ENCODE measurements at places on chromosomes 11 and 22. TPM values are rescaled to one million over a fixed set of nuclear protein-coding genes. Genes with fewer than 3 reads are reported as not detected.

The NXPE2 gene
- total RNA-seq: 0.29 TPM

The TMA7B gene
- total RNA-seq: not detected

The ADM2 gene
- total RNA-seq: 9.1 TPM

The SBF2 gene
- 61.2 TPM for total RNA-seq

The BARX2 gene
- not detected for total RNA-seq

The ASRGL1 gene
- total RNA-seq: 0.59 TPM

The MS4A6A gene
- not detected for total RNA-seq

The C11orf91 gene
- total RNA-seq: not detected

GRCh38 chr11:27234043-27234668 is 128.9 kb downstream of the CCDC34 start:
- no peaks in the 10 kb centered on the region for H3K36me3 ChIP-seq
- H3K4me1 ChIP-seq: peaks cover 61% of the 10 kb centered on the region
- peak overlapping the region; percentile 100 for H3K27ac ChIP-seq
- no peaks in the 10 kb centered on the region for H3K27me3 ChIP-seq
- DNase-seq: peak; percentile 87

DNA sequence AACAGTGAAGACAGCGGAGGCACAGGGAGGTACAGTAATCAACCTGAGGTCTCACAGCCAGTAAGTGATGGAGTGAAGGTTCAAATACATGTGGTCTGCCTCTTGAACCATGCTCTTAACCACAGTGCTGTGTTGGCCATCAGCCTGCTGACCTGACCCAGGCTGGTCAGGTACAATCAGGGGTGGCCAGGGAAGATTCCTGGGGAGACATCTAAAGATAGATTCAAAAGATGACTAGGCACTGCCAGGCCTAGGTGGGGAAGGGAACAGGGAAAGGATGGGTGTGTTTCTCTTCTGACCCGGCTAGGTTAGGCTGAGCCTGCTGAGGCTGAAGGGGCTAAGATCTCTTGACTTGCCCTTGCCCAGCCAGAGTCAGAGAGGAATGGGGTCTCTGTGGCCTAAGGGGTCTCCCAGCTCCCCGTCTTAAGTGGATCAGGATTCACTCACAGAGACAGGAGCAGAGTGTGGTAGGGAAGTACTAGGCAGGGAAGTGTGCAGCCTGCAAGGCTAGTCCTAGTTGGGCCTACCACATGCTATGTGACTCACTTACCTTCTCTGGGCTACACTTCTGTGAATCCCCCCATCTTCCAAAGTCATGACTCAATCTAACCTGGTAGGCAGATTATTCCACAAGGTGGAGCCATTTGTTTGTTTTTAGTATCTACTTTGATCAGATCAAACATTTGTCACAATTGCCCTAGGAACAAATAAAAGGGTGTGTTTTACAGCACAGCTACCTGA is 10.4 kb upstream of the SREBF2 start:
- H3K4me3 ChIP-seq: no peak overlapping the region
- no peaks in the 10 kb centered on the region for H3K36me3 ChIP-seq
- H3K27ac ChIP-seq: no peak overlapping the region
- H3K27me3 ChIP-seq: no peaks in the 10 kb centered on the region
- H3K4me1 ChIP-seq: peaks cover 25% of the 10 kb centered on the region

GRCh38 chr11:116030697-116031331 is 526.6 kb upstream of the CADM1 start:
- DNase-seq: no peak
- H3K36me3 ChIP-seq: no peaks in the 10 kb centered on the region
- no peaks in the 10 kb centered on the region for H3K27me3 ChIP-seq
- no peak overlapping the region for H3K27ac ChIP-seq
- H3K4me1 ChIP-seq: no peaks in the 10 kb centered on the region

DNA sequence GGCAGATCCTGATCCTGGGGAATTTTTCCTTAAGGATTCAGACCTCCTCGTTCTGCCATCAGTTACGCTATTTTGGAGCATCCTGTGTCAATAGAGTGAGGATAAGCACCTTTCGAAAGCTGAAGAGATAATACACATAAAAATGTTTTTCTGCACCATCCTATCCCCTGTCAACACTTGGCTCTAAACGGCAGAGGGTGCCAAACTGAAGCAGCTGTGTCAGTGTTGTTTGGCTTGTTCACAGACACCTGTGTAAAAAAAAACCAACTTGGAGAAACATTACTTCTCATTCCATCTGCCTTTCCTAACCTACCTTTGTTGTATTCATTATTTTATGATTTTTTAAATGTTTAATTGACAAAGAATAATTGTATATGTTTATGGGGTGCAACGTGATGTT is 417.0 kb upstream of the DDI1 start:
- H3K4me3 ChIP-seq: no peak overlapping the region
- no peaks in the 10 kb centered on the region for H3K36me3 ChIP-seq
- H3K4me1 ChIP-seq: peaks cover 15% of the 10 kb centered on the region
- no peak overlapping the region for H3K27ac ChIP-seq

GRCh38 chr11:3841426-3842350 is 929 bp upstream of the RHOG start:
- peak; percentile 96 for DNase-seq
- H3K4me1 ChIP-seq: peaks cover 23% of the 10 kb centered on the region
- H3K4me3 ChIP-seq: peak overlapping the region; percentile 83

- no peak overlapping the region for H3K27ac ChIP-seq
- peaks cover 35% of the 10 kb centered on the region for H3K27me3 ChIP-seq
- H3K36me3 ChIP-seq: no peaks in the 10 kb centered on the region
- DNase-seq: no peak
- H3K4me3 ChIP-seq: no peak overlapping the region
Observed at GRCh38 chr11:114277637-114278341, 18.4 kb upstream of the NNMT start.
